Stimulated activated CD8-positive, alpha-beta memory T cell treated with anti-CD3 and anti-CD28 coated beads, Interleukin-4, amount 100 ng/mL, for 1 hour (primary cell): ENCODE measurements at places on chromosomes 7 and 10.

DNA sequence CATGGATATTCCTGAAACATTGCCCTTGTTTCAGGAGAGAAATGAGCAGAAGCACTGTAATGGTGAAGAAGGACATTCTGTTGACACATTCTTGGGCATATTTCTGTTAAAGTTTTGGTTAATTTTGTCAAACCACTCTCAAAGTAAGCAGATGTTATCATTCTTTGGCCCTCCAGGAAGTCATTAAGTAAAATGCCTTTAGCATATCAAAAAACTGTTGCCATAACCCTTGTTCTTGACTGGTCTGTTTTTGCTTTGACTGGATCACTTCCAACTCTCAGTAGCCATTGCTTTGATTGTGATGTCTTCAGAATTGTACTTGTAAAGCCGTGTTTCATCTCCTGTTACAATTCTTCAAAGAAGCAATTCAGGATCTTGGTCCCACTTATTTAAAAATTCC, 404.3 kb upstream of the LRRTM3 start:
- no peak for DNase-seq

GRCh38 chr10:3701491-3701890, 83.5 kb downstream of the KLF6 start:
- no peak for DNase-seq

DNA sequence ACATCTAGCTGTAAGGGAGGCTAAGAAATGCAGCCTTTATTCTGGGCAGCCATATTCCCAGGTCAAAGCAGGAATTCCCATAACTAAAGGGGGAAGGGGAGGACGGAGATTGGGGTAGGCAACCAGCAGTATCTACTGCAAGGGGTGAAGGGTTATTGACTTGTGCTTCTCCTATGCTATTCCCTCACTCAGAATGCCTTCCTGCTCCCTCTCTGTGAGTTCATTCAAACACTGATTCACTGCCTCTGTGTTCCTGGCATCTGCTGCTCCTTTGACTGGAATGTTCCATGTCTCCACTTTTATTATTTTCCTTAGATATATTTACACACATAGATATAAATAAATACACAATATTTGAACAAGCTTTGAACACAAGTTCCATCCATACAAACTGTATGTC, 11.1 kb downstream of the HTR7 start:
- no peak for DNase-seq

GRCh38 chr7:50653981-50654425, 88.8 kb upstream of the DDC start:
- DNase-seq, result no peak
